ENCODE measurements at places on chromosomes 13 and 19.

GRCh38 chr13:111166882-111167675 is 52.0 kb downstream of the ARHGEF7 start:
- DNase-seq, result no peak

- peak; percentile 87 for DNase-seq
Measured at GRCh38 chr13:110916301-110917142, 1.7 kb upstream of the ANKRD10 start.

GRCh38 chr13:40617801-40618356 is 48.6 kb downstream of the FOXO1 start:
- DNase-seq, result no peak

DNA sequence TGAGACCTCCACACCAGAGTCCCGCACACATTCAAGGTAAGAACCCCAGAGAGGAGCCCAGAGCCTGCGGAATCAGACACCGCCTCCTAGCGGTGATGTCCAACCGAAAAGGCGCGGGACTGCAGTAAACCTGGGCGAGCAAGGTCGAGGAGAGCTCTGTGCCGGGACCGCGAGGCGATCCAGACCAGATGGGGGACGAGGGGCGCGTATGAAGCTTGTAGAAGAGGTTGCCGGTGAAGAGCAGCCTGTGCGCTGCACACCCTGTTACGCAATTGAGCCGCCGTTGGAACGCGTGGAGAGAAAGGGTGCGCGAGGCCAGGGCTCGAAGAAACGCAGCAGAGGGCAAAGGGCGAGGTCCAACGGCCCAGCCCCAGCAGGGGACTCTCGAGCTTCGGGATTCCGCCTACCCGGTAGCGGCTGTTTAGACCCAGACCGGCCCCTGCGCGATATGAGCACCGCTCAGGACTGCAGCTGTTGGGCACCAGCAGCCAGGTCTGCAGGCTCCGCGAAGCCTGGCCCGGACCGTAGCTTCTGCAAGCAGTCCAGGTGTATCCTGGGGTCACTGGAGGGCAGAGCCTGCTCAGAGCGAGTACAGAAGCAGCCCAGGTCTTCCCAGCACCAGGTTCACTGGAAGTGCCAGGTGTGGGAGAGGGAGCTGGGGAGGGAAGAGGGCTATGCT is 65.9 kb upstream of the ZNF599 start:
- peak; percentile 0 for DNase-seq

GRCh38 chr13:48162217-48162616 is 67.3 kb upstream of the MED4 start:
- no peak for DNase-seq

GRCh38 chr13:99275093-99275469 is 16.9 kb upstream of the GPR18 start:
- peak; percentile 89 for DNase-seq

DNA sequence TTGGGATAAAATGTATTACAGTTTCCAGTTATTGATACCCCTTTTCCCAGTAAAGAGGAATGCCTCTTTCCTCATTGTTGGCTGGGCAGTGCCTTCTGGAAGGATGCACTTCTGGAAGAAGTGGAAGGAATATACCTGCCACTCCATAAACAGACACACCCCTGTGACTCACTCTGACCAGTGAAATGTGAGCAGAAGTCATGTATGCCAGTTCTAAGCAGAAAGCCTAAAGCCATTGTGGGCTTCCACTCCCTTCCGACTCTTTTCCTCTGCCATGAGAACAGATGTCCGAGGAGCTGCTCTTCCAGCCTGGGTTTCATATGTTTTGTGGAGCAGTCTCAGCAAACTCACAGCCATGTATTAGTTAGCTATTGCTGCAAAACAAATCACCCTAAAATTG is 166.1 kb upstream of the SERP2 start:
- no peak for DNase-seq

DNA sequence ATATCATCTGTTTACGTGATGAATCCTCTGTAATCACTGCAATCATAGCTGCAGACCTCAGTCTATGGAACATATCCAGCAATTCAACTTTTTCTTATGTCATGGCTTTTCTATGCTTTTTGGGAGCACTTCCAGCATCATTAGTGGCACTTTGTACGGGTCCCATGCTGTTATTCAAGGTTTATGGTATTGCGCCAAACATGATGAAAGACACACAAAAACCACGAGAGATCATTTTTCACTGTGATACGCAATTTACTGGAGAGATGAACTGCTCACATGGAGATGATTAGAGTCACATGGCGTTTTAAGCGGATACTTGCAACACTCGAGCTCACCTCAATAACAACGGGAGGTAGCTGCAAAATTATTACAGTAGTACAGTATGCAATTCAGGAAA is 2101.7 kb upstream of the PCDH20 start:
- DNase-seq, result peak; percentile 98
